GM23248 (cell line): ENCODE measurements at places on chromosomes 12 and 14. TPM values are rescaled to one million over a fixed set of nuclear protein-coding genes. Genes with fewer than 3 reads are reported as not detected.

DNA sequence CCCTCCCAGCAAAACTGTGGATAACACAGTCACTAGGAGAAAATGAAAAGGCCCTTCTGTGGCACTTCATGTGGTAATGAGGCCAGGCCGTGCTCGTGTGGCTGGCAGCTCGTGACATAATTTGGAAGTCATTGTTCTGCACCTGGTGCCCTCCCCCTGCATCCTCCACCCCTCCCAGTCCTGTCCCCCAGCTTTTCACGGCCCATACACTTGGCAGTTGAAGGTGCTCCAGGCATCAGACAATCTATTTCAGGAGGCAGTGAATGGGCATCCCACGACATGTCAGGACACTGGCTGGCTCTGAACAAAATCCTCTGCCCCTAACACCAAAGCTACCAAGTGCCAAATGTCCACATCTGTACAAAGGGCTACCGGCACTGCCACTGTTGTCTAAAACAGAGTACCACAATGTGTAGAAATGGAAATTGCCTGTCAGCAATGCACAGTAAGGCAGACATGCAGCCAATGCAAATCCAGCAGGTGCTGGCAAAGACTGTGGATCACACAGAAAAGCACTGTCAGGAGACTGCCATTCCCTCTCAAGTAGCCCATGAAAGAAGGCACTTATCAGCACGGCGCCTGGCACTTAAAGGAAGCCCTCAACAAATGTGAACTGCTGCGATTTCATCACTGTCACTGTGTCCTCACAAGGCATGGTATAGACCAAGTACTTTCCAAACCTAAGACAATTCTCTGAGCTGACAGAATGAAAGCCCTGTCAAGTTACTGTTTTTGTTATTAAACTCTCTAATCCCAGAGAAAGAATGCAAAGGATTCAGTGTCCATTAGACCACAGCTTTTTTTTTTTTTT, 39.1 kb downstream of the CORO1C start:
- no peaks in the 10 kb centered on the region for H3K27me3 ChIP-seq
- DNase-seq: peak; percentile 51
- H3K4me1 ChIP-seq: peaks cover 86% of the 10 kb centered on the region
- peak overlapping the region; percentile 99 for H3K27ac ChIP-seq
- H3K36me3 ChIP-seq: peaks cover 22% of the 10 kb centered on the region

The ASIC1 gene
- total RNA-seq: 0.13 and 1.9 TPM in 2 replicates

- no peaks in the 10 kb centered on the region for H3K4me1 ChIP-seq
- no peak for DNase-seq
- H3K36me3 ChIP-seq: no peaks in the 10 kb centered on the region
- no peak overlapping the region for H3K4me3 ChIP-seq
These were observed 6.4 kb downstream of the FOXA1 start for GRCh38 chr14:37588667-37588955.

The DIO3 gene
- not detected in 2 replicates for total RNA-seq

GRCh38 chr14:32169191-32169590, 32.7 kb upstream of the RNU6-7 start:
- H3K4me3 ChIP-seq: no peak overlapping the region
- no peaks in the 10 kb centered on the region for H3K27me3 ChIP-seq
- no peak for DNase-seq
- H3K4me1 ChIP-seq: no peaks in the 10 kb centered on the region
- H3K36me3 ChIP-seq: no peaks in the 10 kb centered on the region

GRCh38 chr12:11825278-11825677, 175.8 kb downstream of the ETV6 start:
- peaks cover 19% of the 10 kb centered on the region for H3K4me1 ChIP-seq
- H3K36me3 ChIP-seq: no peaks in the 10 kb centered on the region
- no peak overlapping the region for H3K4me3 ChIP-seq
- DNase-seq: no peak
- no peaks in the 10 kb centered on the region for H3K27me3 ChIP-seq
- H3K27ac ChIP-seq: no peak overlapping the region

GRCh38 chr14:21169573-21169972, 13.7 kb upstream of the OR5AU1 start:
- H3K4me1 ChIP-seq: no peaks in the 10 kb centered on the region
- peaks cover 11% of the 10 kb centered on the region for H3K27me3 ChIP-seq
- H3K36me3 ChIP-seq: no peaks in the 10 kb centered on the region
- no peak overlapping the region for H3K27ac ChIP-seq
- no peak for DNase-seq
- H3K4me3 ChIP-seq: no peak overlapping the region

The AQP2 gene
- not detected in 2 replicates for total RNA-seq

GRCh38 chr14:22713631-22713950, 52.9 kb upstream of the OXA1L start:
- no peaks in the 10 kb centered on the region for H3K36me3 ChIP-seq
- H3K4me3 ChIP-seq: peak overlapping the region; percentile 69
- no peak overlapping the region for H3K27ac ChIP-seq

The OR4E2 gene
- not detected in 2 replicates for total RNA-seq

DNA sequence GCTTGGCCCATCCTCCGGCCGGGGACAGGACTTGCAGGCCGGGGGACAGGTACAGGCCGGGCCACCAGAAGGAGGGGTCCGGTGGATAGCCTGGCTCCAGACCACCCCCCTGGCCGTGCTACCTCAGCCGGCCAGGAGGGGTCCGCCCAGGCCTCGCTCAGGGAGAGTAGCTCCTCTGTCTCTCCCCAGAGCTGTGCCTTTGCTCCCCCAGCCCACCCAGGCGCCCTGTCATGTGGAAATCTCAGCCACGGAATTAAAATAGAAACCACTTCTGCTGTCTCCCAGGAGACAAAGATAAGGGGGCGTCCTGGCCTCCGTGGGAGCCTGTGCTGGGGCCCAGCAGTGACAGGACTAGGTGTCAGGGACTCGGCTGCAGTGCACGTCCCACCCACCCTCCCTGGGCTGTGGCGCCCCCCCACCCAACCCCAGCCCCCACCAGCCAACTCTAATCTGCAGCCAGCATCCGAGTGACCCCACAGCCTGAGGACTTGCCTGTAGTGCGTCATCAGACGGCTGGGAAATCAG, 3.3 kb upstream of the CRIP2 start:
- no peak overlapping the region for H3K27ac ChIP-seq
- H3K4me3 ChIP-seq: no peak overlapping the region
- H3K4me1 ChIP-seq: peaks cover 2% of the 10 kb centered on the region

- no peak for DNase-seq
- H3K4me1 ChIP-seq: no peaks in the 10 kb centered on the region
- H3K36me3 ChIP-seq: peaks cover 6% of the 10 kb centered on the region; the same call in 1 of the 2 replicates
- no peaks in the 10 kb centered on the region for H3K27me3 ChIP-seq
- H3K4me3 ChIP-seq: no peak overlapping the region
- H3K27ac ChIP-seq: no peak overlapping the region
These were observed 13.9 kb downstream of the CDCA4 start for GRCh38 chr14:105006831-105007592.

DNA sequence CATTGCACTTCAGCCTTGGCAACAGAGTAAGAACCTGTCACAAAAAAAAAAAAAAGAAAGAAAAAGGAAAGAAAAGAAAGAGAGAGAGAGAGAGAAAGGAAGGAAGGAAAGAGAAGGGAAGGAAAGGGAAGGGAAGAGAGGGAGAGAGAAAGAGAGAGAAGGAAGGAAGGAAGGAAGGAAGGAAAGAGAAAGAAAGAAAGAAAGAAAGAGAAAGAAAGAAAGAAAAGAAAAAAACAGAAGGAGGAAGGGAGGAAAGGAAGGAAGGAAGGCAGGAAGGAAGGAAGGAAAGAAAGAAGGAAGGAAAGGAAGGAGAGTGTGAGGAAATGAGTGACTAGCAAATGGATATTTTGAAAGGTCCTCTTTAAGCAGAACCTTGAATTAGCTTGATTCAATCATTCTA, 13.3 kb upstream of the CMAS start:
- no peak for DNase-seq
- H3K27ac ChIP-seq: no peak overlapping the region
- H3K36me3 ChIP-seq: no peaks in the 10 kb centered on the region
- H3K27me3 ChIP-seq: no peaks in the 10 kb centered on the region

The TOX4 gene
- total RNA-seq: 23.6 and 27.2 TPM in 2 replicates

DNA sequence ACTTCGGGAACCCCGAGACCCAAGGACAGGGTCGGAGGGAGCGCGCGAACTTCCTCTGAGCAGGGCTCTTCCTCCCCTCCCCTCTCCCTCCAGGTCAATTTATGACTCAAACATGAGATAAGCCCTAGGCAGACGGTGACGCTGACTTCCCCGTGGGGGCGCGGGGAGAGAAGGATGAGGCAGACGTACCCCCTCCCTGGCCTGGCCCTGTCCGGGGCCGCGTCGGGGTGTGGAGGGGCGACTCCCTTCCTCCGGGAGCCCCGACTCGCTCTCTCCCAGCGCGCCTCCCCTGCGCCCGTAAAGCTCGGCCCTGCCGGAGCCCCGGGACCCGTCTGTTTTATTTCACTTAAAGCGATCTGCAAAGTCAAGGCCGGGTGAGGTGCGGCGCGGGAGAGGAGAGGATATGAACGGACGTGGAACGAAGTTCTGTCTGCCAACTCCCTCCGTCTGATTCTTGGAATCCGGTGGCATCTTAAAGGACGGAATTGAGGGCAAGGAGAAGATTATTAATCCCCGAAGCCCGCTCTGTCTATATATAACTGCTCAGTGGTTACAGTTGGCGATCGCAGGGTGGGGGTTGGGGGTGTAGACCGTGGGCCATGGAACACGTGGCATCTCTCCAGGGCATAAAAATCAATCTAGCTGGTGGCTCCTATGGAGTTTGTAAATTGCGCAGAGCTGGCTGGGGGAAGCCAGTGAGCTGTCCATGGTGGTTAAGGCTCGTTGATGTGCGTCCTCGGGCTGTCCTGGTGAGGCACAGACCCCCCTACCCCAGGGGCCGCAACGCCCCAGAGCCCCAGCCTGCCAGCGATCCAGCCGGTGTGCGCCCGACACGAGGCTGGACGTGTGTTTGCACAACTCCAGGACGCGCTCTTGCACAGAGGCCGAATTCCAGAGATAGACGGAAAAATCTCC, 2.9 kb upstream of the PTHLH start:
- no peaks in the 10 kb centered on the region for H3K36me3 ChIP-seq
- no peak overlapping the region for H3K27ac ChIP-seq
- H3K4me3 ChIP-seq: peak overlapping the region; percentile 59
- H3K27me3 ChIP-seq: no peaks in the 10 kb centered on the region
- peaks cover 17% of the 10 kb centered on the region for H3K4me1 ChIP-seq

DNA sequence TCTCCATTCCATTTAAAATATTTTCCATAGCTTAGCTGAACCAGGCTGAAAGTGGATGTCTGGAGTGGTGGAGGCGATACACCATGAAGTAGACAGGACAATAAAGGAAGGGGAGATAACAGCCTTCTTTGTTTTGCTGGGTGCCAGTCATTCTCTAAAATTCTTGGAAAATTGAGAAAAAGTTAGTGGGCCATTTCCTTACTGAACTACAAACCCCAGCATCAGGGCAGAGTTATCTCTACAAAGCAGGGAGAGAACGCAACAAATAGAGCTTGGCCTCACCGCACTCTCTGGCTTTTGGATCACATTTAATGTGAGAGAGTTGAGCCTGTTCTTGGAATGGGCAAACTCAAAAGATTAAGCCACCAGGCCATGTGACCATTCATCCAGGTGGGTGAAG, 41.2 kb upstream of the LRRC10 start:
- no peak for DNase-seq
- H3K4me1 ChIP-seq: peaks cover 34% of the 10 kb centered on the region
- H3K27me3 ChIP-seq: no peaks in the 10 kb centered on the region
- no peak overlapping the region for H3K27ac ChIP-seq

DNA sequence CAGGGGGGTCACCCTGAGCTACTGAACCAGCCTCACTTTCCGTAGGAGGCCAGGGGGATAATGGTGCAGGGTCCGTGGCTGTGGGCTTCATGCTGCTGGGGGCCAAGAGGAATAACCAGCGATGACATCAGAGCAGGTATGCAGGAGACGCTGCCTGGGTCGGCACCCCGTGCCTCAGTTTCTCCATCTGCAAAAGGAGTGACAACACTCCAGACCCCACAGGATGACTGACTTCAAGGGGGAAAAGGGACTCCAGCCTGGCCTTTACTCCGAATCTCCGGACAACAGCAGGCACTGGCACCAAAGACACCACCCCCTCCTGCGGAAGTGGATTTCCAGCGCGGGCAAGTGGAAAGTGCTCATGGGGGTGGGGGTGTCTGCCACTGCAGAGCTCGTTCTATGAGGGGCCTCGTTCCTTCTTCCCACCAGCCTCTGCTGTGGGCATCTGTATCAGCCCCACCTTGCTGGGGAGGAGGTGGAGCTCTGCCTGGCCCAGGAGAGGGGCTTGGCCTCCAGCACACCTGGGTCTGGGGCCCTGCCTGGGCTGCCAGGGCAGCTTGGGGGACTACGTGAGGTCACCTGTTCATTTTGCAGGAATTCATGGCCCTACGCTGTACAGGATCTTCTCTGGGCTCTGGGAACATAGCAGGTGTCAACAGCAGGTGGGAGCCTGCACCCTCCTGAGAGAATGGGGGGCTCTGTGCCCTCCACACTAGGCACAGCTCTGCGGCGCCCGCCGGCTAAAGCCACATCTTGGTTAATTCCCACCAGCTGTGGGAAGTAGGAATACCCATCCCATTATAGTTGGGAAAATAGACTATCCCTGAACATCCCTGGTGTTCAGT, 216.6 kb upstream of the C14orf180 start:
- DNase-seq: no peak
- no peaks in the 10 kb centered on the region for H3K36me3 ChIP-seq
- H3K4me1 ChIP-seq: no peaks in the 10 kb centered on the region
- H3K27ac ChIP-seq: no peak overlapping the region
- no peaks in the 10 kb centered on the region for H3K27me3 ChIP-seq

- no peaks in the 10 kb centered on the region for H3K36me3 ChIP-seq
- H3K4me1 ChIP-seq: no peaks in the 10 kb centered on the region
- no peak for DNase-seq
These were observed 889.8 kb downstream of the TRHDE start for GRCh38 chr12:73161970-73162369.

The DUSP16 gene
- 2.8 and 3.0 TPM in 2 replicates for total RNA-seq

The NEUROD4 gene
- total RNA-seq: not detected in 2 replicates

DNA sequence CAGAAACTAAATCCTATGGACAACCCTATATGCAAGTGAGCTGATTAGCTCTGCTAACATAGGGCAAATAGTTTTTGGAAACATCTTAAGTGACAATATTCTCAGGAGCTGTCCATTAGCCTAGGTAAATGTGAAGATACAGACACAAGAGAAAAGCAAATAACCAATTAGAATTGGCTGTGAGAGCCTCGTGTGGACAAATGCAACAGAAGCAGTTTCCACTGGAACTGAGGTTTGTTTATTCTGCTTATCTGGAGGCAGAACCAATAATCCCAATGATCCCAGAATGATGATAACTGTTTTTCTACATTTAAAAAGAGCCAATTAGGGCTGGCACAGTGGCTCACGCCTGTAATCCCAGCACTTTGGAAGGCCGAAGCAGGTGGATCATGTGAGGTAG, 43.2 kb upstream of the YAF2 start:
- H3K27ac ChIP-seq: no peak overlapping the region
- H3K4me1 ChIP-seq: no peaks in the 10 kb centered on the region
- H3K36me3 ChIP-seq: no peaks in the 10 kb centered on the region
- no peaks in the 10 kb centered on the region; the same call in 1 of the 2 replicates for H3K27me3 ChIP-seq
- no peak for DNase-seq

- H3K4me1 ChIP-seq: no peaks in the 10 kb centered on the region
- H3K27me3 ChIP-seq: no peaks in the 10 kb centered on the region
- no peak overlapping the region for H3K27ac ChIP-seq
- H3K36me3 ChIP-seq: no peaks in the 10 kb centered on the region
These were observed 348.3 kb downstream of the GALC start for GRCh38 chr14:87644689-87645088.

The TMEM30B gene
- total RNA-seq: 1.3 and 1.7 TPM in 2 replicates
